ENCODE measurements at places on chromosomes 16 and 17. TPM values are rescaled to one million over a fixed set of nuclear protein-coding genes. Genes with fewer than 3 reads are reported as not detected.

MYH13 gene
- 0.03 TPM for total RNA-seq

LDHD gene
- total RNA-seq = 0.10 TPM

DPEP3 gene
- not detected for total RNA-seq

SLC2A4 gene
- 0.23 TPM for total RNA-seq

All from GM12878 (cell line).